ENCODE measurements at places on chromosomes 11 and 22.

- no peak for DNase-seq
These were observed 32.6 kb downstream of the TOM1 start for GRCh38 chr22:35332278-35332677.

GRCh38 chr11:127017482-127017881 is 16.9 kb upstream of the KIRREL3 start:
- DNase-seq, result peak; percentile 44

DNA sequence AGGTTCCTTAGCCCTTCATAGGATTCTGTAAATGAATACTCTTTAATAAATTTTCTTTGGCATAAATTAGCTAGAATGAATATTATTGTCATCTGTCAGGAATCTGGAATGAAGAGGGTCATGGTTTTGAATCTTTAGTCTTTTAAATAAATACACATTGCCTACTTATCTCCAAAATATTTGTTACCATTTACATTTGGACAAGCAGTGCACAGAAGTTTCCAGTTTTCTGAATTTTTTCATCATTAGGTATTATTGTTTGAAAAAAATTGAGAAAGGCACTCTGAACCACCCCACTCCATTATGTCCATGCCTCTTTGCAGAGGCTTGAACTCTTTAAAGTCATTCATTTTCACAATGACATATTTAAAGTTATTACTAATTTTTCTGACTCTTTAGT is 549.0 kb upstream of the LUZP2 start:
- DNase-seq, result no peak

DNA sequence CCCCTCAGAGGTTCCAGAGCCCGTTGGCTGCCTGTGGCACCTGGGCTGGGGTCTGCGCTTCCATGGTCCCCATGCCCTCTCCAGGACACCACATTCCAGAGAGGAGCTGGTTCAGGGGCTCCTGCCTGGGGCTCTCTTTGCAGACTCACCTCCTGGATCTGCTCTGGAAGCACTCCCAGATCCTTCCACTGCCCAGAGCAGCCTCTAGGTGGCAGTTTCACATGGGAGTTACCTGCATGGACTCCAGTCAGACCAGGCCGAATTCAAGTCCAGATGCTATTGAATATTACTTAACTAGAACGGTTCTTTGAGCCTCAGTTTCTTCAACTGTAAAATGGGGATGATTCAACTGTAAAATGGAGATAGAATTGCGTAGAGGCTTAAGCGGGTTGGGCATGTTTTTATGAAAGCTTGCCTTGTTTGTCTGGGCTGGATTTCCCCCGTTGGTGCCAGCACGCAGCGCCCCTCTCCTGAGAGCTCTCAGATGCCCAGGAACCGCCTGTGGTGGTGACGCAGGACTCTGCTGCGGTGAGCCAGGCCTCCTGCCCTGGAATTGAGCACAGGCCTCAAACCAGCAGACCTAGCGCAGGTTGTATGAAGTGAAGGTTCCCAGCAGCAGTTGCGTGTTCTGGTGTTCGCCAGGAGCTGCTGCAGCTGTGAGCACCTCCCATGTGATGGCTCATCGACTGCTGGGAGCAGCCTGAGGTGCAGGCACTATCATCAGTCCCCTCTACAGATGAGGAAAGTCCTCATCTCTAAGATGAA is 44.2 kb downstream of the LMO1 start:
- no peak for DNase-seq

GRCh38 chr11:10459029-10459970 is 4.2 kb downstream of the AMPD3 start:
- no peak for DNase-seq

DNA sequence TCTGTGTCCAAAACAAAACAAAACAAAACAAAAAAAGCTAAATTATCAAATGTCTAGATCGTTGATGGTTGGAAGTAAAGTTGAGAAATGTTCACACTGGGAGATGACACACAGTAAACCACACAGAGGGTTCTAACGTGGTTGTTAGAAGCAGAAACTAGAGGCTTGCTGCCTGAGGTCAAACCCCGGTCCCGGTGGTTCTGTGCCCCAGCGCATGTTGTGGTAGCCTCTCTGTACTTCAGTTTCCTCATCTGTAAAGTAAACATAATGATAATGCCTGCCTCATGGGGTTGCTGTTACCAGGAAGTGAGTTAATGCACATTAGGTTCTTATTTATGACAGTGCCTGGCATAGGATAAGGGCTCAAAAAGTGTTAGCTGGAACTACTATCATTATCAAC is 33.4 kb downstream of the PPARA start:
- DNase-seq, result no peak

- DNase-seq, result no peak
These were observed 459.6 kb downstream of the TBC1D22A start for GRCh38 chr22:47221840-47222615.

GRCh38 chr11:15769203-15769602 is 587.1 kb downstream of the SOX6 start:
- DNase-seq, result no peak

- DNase-seq, result no peak
These were observed 631 bp upstream of the C22orf39 start for GRCh38 chr22:19448076-19448607.

- no peak for DNase-seq
These were observed 18.5 kb upstream of the LRRC10B start for GRCh38 chr11:61489833-61490721.

- no peak for DNase-seq
These were observed 6.0 kb upstream of the LMO2 start for GRCh38 chr11:33897761-33898375.

DNA sequence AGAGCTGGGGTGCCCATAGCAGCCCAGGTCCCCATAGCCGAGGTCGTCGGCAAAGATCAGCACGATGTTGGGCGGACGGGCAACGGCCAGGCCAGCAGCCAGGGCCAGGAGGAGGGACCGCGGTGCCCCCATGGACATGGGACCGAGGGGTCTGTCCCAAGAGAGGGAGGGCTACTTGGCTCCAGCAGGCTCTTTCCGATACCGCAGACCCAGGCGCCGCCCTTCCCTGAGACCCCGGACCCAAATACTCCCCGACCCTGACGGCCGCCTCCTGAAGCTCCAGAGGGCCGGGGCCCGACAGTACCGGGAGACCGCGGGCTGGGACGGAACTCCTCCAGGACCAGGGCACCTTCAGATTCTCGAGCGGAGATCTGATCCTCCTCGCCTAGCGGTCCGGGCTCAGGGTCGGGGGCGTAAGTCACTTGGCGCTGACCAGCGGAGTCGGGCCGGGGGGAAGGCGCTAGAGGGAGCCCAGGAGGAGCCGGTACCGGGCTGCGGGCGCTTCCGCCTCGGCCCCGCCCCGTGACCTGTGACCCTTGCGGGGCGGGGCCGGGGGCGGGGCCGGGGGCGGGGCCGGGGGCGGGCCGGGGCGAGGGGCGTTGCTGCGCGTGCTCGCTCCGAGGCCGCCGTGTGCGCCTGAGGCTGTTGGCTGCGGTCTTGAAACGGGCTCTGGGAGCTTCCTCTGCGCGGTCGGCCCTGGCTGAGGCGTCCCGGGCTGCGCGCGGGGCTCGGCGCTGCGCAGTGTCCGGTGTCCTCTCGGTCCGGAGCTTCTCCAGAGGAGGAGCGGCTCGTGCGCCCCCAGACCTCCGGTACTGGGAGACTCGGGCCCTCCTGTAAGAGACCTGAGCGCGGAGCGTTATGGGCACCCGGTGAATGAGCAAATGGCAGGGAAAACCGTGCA is at the start of gene ARSA:
Gene ARSA, minus strand, starts transcription at position 511 of the 901 bp plus-strand sequence. Its CDS starts 373 bp downstream, at position 138.
- DNase-seq, result peak; percentile 82

DNA sequence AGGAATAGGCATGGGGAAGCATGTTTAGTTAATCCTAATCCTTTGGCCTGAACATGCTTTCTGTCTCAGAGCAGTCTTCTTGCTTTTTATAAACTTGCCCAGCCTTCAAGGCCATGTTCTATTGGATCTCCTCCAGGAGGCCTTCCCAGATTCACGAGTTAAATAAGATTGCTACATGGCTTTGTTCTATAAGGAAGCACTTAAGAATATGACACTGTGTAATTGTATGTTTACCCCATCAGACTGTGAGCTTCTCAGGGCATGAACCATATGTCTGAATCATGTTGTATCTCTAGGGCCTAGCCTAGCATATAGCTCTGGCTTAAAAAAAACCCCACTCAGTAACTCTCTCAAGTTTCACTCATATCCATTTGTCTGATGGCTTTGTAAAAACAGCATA is 26.4 kb upstream of the UCP3 start:
- no peak for DNase-seq

- no peak for DNase-seq
These were observed 322.9 kb upstream of the ZC3H12C start for GRCh38 chr11:109770323-109770722.

DNA sequence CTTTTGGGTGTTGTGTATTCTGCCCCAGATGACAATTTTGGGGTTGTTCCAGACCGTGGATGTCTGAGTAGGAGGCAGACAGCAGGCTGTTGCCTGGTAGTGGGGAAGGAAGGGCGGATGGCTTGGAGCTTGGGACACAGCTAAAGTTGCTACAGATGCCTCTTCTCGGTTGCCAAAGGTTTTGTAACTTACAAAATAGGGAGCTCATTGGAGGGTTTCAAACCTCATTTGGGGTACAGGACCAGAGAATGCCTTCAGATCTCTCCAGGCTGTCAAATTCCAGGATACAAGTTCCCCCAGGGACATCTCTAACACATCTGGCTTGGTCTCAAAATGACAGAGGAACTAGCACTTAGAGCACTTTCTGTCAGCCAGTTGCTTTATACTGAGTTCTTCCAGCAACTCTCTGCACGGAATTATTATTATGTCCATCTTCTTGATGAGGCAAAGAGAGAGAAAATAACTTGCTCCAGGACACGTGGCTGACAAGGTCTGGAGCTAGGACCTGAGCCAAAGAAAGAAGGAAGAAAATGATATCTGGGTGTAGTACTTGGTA is 56.0 kb downstream of the SLC1A2 start:
- DNase-seq, result no peak

DNA sequence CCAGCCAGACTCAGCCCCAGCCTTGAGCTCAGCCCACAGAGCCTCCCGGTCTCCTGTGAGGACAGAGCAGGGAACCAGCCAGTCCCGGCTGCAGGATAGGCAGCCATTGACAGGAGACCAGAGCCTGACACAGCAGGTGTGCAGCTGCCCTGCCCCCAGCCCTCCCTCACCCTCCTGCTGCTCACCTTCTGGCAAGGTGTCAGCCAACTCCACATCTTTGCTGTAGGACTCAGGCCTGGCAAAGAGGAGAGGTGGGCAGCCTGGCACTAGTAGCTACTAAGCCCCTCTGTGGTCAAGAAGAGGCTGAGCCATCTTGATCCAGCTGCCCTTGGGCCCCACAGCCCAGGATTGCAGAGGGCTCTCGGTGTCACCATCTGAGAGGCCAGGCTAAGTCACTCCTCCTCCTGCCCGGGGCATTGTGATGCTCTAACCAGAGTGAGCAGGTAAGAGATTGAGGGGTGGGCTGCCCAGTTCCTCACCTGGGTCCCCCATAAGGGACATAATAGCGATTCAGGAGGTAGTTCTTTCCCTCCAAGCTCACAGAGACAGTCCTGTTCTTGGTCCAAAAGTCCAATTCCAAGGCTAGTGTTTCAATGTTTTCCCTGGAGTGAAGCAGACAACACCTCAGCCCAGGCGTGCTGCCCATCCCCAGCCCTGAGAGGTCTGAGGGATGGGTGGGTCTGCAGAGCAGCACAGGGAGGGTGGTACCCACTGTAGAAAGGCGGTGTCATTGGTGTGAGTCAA is 18.6 kb downstream of the TREH start:
- no peak for DNase-seq

DNA sequence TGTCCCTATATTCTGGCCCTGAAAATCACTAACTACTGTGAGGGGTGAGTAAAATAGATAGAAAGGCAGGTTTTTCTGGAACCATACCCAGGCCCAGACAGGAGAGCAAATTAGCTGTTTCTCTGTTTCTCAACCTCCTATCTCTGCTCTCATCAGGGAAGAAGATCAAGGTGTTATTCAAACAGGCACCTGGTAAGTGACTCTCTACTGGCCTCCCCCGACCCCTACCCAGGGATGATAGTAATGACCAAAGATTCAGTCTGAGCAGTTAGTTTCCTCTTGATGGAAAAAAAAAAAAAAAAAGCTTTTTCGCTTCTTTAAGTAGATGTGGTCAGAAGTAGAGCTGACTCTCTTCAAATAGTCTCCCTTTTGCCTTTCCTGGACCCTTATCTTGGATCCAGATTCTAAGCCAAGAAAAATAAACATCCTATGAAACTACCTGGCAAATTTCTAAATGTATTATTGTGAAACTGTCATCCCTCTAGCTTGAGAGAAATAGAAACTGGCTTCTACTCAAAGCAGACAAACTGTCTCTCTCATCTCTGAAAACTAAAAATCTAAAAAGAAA is 9.9 kb downstream of the LRRC4C start:
- no peak for DNase-seq

GRCh38 chr11:81331611-81332235 is 1401.9 kb downstream of the FAM181B start:
- no peak for DNase-seq

GRCh38 chr22:36221799-36222751 is 17.3 kb downstream of the APOL2 start:
- peak; percentile 17 for DNase-seq

GRCh38 chr11:64654958-64655541 is 64.0 kb downstream of the SLC22A12 start:
- no peak for DNase-seq
